ENCODE measurements at places on chromosomes 1 and 21.

DNA sequence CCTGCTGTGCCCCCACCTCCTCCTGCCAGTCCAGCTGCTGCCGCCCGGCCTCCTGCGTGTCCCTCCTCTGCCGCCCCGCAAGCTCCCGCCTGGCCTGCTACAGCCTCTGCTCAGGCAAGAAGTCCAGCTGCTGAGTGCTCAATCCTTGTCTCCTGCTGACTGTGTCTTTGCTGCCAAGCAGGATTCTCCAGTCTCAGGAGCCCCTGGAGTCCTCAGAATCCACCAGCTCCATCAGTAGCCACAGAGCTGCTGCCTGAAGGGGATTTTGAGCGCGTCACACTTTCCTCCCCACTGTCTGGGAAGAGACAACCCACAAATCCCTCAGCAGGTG lies 973 bp downstream of the KRTAP10-11 start:
- no peak for DNase-seq

DNA sequence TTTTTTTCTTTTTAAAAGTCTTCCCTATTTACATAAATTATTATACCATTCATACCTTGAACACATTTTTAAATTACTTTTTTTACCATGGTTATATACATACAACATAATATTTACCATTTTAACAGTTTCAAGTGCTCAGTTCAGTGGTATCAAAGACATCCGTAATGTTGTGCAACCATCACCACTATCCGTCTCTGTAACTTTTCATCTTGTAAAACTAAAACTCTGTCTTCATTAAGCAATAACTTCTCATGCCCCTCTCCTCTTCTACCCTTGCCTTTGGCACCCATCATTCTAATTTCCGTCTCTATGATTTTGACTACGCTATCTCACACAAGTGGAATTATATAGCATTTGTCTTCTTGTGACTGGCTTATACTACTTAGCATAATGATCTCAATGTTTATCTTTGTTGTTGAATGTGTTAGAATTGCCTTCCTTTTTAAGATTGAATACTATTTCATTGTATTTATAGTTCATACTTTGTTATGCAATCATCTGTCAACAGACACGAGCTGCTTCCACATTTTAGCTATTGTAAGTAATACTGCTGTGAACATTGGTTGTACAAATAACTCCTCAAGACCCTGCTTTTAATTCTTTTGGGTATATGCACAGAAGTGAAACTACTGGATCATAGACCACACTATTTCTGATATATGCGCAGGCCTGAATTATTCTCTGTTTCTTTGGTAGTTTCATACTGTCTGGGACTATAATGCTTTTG lies 689.5 kb upstream of the NCAM2 start:
- DNase-seq = no peak

DNA sequence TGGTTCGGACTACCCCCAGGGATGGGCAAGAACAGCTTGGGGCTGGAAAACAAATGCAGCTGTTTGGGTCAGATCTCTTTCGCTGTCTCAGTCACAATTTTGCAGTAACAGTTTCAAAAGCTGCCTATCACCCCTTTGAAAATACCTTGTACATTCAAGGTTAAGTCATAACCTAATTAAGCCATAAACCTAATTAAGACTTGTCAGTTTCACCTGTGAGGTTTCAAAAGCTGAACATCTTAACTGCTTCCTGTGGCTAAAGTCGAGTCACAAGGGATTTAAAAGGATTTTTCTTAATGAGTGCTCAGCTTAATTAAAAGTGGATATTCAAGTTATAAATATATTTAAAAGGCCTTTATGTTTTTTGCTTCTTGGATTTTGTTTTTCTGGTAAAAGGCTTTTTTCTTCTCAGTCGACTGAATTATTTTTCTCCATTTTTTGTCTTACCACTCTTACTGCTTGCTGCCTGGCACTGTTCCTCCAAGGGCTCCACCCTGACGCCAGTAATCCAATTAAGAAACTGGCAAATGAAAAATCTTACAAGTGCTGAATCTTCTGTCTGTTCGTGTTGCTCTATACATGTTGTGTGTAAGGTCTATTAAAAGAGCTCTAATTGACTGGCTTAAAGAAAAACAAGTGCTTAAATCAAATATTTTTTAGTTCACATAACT lies 31.3 kb downstream of the CBR1 start:
- no peak for DNase-seq

DNA sequence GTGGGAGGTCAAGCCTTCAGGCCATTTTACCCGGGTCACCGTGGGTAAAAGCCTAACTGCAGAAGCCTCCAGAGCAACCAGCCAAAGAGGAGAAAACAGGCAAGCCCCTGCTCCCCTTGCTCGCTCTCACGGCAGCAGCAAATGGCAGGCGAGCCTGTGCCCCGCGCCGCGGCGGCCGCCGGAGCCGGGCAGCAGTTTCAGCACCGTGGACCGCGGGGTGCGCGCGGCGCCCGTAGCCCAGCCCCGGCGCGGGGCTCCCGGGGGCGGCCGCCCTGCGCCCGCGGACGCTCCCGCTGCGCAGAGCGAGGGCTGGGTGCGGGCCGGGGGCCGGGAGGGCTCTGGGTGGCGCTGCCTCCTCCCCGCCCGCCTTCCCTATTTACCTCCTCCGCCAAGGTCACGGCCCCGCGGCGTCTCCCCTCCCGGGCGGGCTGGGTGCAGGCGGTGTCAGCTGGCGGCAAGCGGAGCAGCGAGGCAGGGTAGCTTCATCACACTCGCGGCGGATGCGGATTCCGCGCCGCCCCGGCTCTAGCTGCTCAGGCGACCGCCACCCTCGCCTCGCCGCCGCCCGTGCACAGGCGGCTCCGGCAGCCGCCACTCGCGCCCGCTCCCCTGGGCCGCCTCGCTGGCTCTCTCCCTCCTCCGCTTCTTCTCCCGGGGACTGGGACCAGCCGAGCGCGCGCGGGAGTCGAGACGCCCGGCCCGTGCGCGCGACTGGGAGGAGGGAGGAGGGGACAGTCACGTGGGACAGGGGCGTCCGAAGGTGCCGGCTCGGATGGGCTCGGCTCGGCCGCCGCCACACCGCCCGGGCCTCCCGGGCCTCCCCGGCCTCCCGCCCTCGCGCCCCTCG lies at the start of gene RGS7:
Gene RGS7, minus strand, starts transcription at position 687 of the 847 bp plus-strand sequence.
- no peak for DNase-seq

DNA sequence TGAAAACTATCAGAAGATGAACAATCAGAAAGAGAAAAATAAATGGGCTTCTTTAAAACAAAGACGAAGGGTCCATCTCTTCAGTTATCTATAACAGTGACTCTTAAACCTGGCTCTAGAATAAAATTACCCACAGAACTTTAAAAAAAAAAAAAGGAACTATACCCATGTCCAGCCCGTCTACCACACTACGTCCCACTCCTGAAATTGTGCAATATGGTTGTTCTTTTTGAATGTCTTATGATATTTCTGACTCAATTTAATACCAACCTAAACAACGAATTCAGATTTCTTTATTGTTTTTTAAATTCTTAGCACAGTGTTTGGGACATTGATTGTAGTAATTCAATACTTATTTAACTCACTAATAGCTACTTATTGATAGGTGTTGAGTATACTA lies 246.3 kb downstream of the DPYD start:
- no peak for DNase-seq

- DNase-seq = no peak
Measured at GRCh38 chr1:231084353-231084752, 44.3 kb upstream of the FAM89A start.

GRCh38 chr1:240401731-240402130 lies 210.2 kb downstream of the GREM2 start:
- DNase-seq = no peak

GRCh38 chr1:231421546-231421970 lies 529 bp downstream of the EGLN1 start:
- no peak for DNase-seq
